ENCODE measurements at places on chromosomes 1 and 21. TPM values are rescaled to one million over a fixed set of nuclear protein-coding genes. Genes with fewer than 3 reads are reported as not detected.

Gene SH2D5
- not detected for total RNA-seq

Gene ENAH
- total RNA-seq: 60.7 TPM

Gene ATPAF1
- total RNA-seq: 33.1 TPM

Gene ERVH48-1
- not detected for total RNA-seq

Gene PTPRF
- 176 TPM for total RNA-seq

DNA sequence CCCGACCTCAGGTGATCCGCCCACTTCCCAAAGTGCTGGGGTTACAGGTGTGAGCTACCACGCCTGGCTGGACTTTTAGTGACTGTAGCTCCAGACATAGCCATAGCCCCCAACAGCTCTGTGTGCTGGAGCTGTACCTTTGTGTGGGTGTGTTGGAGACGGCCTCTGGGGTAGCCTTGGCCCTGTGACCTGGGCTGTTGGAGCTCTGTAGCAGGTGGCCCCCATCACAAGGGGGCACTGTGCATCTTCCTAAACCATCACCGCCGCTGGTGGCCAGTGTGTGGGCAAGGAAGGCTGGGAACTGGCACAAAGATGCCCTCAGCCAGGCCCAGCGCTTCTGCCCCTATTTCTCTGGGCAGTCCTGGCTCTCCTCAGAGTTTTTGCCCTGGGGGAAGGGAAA lies 38.4 kb upstream of the FOXO6 start:
- DNase-seq: no peak

DNA sequence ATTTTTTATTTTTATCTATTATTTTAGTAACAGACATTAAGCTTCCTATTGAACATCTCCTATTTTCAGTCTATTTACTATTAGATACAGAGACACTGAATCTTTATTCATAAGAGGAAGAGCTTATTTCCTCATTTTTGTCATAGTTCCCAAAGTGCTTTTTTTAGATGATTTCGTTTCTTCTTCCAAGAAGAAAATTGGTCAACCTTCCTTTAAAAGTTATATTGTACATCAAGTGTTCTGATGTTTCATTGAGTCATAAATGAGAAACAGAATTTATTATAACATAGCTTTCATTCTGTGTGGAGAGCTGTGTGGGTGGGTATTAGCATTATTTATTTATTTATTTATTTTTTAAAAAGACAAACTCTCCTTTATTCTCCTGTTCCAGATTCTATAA lies 50.6 kb upstream of the BACH1 start:
- no peak for DNase-seq

GRCh38 chr1:20727746-20728316 lies 4.7 kb downstream of the SH2D5 start:
- no peak for DNase-seq

GRCh38 chr21:33315946-33316710 lies 8.6 kb upstream of the IFNAR1 start:
- DNase-seq: no peak

- no peak for DNase-seq
Observed at GRCh38 chr1:199172171-199173124, 533.6 kb downstream of the PTPRC start.

- DNase-seq: no peak
Observed at GRCh38 chr1:65722461-65722860, 70.2 kb upstream of the PDE4B start.

DNA sequence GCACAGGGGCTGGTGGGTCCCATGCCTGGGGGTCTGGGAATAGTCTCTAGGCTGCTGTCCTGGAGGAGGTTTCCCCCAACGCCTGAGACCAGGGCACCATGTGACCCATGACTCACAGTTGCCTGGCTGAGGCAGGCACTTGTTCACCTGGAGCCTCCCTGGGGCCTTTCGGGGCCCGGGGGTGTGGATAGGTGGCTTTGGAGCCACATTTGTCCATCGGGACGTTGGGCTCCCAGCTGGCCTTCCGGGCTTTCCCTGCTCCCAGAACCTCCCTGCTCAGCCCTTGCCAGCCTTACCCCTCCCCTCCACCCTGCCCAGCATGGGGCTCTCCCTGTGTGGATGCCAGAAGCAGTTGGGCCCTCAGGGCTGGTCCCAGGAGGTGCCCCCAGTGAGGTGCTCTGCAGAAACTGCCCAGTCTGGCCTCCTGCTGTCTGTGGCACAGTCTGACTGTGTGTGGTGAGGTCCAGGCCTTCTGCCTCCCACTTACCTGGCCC lies 14.2 kb downstream of the COL6A1 start:
- DNase-seq: no peak

- no peak for DNase-seq
Observed at GRCh38 chr1:192367436-192367835, 50.6 kb downstream of the RGS21 start.

- DNase-seq: no peak
Observed at GRCh38 chr1:97770376-97770775, 150.5 kb downstream of the DPYD start.

- no peak for DNase-seq
Observed at GRCh38 chr1:113191579-113192076, 118.6 kb downstream of the LRIG2 start.

DNA sequence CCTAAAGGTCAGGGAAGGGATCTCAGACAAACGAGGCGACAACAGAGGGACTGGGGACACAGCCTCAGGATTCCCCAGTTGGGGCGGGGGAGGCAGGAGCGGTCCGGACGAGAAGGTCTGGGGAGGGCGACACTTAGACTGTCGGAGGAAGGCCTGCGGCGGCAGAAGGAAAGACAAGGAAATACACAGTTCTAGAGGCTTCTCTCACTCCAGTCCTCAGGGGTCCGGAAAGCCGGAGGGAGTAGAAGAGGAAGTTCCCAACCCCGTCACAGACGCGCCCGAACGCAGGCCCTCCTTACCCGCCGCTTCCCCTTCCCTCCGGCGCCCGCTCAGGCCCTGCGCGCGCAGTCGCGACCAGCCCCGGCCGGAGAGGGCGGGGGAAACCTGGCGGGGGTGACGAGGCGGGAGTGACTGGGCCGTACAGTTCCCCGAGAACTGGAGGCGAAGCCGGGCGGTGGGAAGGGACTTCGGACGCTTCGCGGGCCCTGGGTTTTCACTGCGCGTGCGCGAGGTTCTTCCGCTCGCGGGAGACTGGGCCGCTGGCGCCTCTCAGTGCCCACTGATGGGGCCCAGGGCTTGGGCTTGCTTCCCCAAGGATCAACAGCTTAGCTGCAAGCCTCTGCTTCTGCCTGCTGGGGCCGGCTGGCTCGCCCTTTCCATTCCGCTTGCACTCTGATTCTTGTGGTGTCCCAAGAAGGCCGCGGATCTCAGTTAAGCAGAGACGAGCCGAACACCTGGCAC lies at the start of gene IPP:
IPP (minus strand) TSS at position 356 of the 741 bp plus-strand sequence. CDS start 4,242 bp downstream, outside the sequence.
- DNase-seq: peak; percentile 69

- DNase-seq: no peak
Observed at GRCh38 chr1:204191456-204191855, 4.8 kb downstream of the KISS1 start.

DNA sequence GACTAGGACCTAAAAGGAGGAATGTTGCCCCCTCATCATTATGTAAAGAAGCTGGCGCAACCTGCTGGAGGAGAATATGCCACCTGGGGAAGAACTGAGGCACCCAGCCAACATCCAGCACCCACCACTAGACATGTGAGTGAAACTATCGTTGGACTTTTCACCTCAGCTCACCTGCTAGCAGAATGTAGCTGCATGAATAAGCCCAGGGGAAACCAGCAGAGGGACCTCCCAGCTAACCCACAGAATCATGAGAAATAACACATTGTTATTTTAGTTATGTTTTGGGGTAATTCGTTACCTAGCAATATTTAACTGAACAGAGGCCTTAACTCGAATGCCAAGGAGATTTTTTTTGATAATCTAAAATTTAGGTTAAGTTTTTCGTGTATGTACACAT lies 542.5 kb upstream of the DAB1 start:
- DNase-seq: no peak

DNA sequence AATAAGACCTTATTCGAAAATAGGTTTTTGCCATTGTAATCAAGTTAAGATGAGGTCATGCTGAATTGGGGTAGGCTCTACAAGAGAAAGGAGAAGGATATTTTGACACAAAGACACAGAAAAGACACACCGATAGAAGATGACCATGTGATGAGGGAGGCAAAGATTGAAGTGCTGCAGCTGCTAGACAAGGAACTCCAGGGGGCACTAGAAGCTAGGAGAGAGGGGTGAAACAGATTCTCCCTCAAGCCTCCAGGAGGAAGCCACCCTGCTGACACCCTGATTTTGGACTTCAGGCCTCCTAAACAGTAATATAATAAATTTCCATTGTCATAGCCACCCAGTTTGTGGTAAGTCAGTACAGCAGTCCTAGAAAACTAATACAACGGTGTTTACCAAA lies 506.8 kb upstream of the CAMK1G start:
- no peak for DNase-seq

DNA sequence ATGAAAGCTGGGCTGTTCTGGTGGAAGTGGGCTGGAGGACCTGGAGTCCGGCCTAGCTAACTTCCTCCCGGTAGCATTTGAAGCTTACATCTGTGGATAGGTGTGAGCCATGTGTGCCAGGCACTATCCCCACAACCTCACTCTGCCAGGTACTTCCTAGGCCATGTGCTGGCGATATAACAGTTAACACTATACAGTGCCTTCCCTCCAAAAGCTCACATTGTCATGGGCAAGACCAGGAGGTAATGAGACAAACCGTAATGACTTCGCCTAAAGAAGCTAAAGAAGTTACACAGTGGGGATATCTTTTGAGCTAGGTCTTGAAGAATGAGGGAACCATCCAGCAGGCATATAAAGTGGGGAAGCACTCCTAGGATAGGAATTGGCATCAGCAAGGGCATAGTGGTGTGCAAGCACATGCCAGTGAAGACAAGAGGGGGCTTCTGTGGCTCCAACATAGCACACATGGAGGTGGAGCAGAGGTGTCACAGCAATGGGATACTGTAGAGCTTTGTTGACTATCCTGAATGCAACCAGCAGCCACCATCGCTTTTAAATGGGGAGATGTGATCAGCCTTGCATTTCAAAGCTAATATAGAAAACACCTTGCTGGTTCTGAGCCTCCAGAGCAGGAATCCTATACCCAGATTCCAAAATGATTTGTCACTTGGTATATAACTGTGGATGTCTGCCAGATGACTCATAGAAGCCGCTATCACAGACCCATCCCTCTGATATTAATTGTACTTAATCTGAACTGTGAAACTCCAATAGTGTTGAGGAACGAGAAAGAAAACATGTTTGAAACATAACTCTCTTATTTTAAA lies 466.3 kb downstream of the LMO4 start:
- DNase-seq: no peak

DNA sequence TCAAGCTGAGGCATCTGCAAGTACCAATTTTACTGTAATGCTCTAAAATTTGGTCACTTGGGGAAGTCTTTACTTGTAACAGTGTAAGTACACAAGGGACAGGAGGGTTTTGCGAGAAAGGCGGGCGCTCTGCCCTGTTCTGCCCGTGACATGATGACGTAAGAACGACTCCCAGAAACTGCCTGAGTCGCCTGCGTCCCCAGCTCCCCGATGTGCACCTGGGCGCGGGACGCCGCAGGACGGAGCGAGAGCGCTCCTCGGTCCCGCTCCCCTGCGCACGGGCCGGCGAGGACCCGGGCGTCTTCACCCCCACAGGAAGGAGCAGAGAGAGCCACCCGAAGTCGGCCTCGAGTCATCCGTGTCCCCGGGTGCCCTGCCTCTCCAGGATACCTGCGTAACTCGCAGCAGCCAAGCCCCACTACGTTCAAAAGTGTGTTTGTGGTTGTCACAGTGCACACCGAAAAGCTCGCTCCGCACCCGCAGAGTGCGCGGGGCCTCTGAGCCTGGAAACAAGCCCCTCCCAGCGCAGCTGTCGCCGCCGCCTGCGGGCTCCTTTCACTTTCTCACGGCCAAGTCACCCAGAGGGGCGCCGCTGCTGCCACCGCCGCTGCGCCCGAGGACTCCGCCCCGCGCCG lies 3.3 kb upstream of the ZBTB18 start:
- DNase-seq: no peak

Data from omental fat pad (tissue), 4 donors.